ENCODE measurements at places on chromosomes 3 and 15. TPM values are rescaled to one million over a fixed set of nuclear protein-coding genes. Genes with fewer than 3 reads are reported as not detected.

Gene ADIPOQ
- polyA plus RNA-seq, result not detected

Gene PEAK1
- polyA plus RNA-seq, result 5.3 TPM

Gene CHRFAM7A
- polyA plus RNA-seq, result not detected

Gene NMB
- 3.1 TPM for polyA plus RNA-seq

Gene GUCA1C
- not detected for polyA plus RNA-seq

Gene GHRL
- 4.4 TPM for polyA plus RNA-seq

Gene NPTN
- polyA plus RNA-seq, result 20.4 TPM

Gene ITPR1
- 54.8 TPM for polyA plus RNA-seq

Gene DUOX2
- not detected for polyA plus RNA-seq

Gene CCR9
- polyA plus RNA-seq, result 1.3 TPM

Gene SYNPR
- not detected for polyA plus RNA-seq

Gene CTXN2
- polyA plus RNA-seq, result not detected

Gene SCAMP5
- not detected for polyA plus RNA-seq

Gene C3orf49
- polyA plus RNA-seq, result not detected

Gene CHRM5
- polyA plus RNA-seq, result 0.09 TPM

Gene TIMP4
- not detected for polyA plus RNA-seq

Gene TP63
- polyA plus RNA-seq, result 0.21 TPM

Gene ZNF662
- polyA plus RNA-seq, result not detected

Gene PARP15
- 24.4 TPM for polyA plus RNA-seq

Gene FAM107A
- not detected for polyA plus RNA-seq

Gene C15orf62
- 0.45 TPM for polyA plus RNA-seq

Gene GABRB3
- polyA plus RNA-seq, result not detected

Gene PLA1A
- polyA plus RNA-seq, result not detected

Gene NR2F2
- not detected for polyA plus RNA-seq

Gene LMAN1L
- polyA plus RNA-seq, result not detected

Gene PLA2G4D
- not detected for polyA plus RNA-seq

Gene C3orf52
- 0.92 TPM for polyA plus RNA-seq

Gene ISG20
- 870 TPM for polyA plus RNA-seq

Gene GOLGA8T
- not detected for polyA plus RNA-seq

Gene IL16
- 182 TPM for polyA plus RNA-seq

Gene ZNF80
- not detected for polyA plus RNA-seq
